Stimulated activated CD4-positive, alpha-beta T cell treated with anti-CD3 and anti-CD28 coated beads, Interleukin-4, amount 100 ng/mL, for 24 hours (primary cell): ENCODE measurements at places on chromosomes 3 and 15.
A peak's percentile ranks its signal among the peaks of the same experiment; 100 is the strongest.

DNA sequence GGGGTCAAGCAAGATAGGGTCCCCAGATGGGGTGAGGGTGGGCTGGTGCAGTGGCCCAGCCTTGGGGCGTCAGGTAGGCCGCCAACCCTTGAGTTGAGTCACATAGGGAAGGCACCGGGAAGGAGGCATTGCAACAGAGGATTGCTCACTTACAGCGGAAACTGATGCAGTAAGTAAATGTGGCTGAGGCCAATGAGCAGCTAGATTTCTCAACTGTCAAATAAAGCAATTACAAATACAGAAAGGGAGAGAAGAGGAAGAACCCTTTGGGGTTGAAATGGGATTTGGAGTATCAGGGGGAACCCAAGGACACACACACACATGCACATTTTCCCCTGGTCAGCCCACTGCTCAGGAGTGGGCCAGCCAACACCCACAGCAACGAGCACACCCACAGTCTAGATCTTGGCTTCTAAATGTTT lies 44.0 kb downstream of the CHSY1 start:
- DNase-seq, result no peak

- no peak for DNase-seq
These were observed 136.9 kb downstream of the THSD4 start for GRCh38 chr15:71252044-71252739.

DNA sequence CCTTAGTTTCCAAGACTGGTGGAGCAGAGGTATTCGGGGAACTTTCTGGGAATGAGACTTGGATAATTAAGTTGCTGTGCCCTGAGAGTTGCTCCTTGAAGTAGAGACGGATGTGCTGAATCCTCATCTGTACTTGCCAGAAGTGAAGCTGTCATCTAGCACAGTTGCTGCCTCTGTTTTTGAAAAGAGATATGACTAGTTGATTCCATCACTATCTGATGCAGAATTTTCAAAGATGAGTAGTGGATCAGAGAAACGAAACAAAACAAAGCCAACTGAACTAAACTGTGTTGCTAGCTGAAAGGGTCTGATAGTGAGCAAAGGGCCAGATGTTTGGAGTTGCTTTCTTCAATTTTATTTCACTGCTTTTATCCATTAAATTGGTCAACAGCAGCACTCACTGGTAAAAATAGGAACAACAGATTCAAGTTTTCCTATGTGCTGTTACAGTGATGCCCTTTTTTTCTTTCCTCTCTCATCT lies 52.7 kb downstream of the MITF start:
- DNase-seq, result no peak

GRCh38 chr3:46946856-46947545 lies 29.5 kb downstream of the CCDC12 start:
- DNase-seq, result peak; percentile 61

DNA sequence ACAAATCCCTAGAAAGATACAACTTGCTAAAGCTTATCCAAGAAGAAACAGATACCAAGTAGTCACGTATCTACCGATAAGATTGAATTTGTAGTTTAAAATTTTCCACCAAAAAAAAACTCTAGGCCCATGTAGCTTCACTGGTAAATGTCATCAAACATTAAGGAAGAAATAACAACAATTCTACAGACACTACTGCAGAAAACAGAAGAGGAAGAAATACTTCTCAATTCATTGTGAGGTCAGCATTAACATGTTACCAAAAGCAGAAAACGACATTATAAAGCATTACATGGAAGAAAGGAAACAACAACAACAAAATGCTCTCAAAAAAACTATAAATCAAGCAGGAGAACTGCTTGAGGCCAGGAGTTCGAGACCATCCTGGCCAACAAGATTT lies 27.5 kb upstream of the TM4SF19 start:
- no peak for DNase-seq

- no peak for DNase-seq
These were observed 52.7 kb upstream of the ATOSA start for GRCh38 chr15:52731732-52732470.

- DNase-seq, result peak; percentile 4
These were observed 183.4 kb downstream of the GOLGA6L6 start for GRCh38 chr15:20358066-20358778.

GRCh38 chr3:15339786-15340215 lies 7.4 kb upstream of the SH3BP5 start:
- DNase-seq, result no peak

DNA sequence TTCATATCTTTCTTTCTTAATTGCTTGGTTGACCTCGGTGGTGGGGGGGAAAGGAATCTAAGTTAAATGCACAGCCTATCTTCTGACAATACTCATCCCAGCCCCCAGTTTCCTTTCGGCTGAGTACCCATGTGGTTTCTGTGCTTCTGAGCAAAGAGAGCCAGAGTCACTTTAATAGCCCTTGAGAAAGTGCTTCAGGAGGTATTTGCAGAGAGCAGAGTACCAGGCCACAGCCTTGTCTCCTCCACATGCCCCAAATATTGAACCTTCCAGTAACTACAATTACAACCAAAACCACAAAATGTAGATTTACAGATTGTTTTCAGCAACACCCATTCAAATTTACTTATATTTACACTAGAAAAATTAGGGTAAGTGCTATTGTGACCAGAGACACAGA lies 647.4 kb downstream of the NR2F2 start:
- no peak for DNase-seq

DNA sequence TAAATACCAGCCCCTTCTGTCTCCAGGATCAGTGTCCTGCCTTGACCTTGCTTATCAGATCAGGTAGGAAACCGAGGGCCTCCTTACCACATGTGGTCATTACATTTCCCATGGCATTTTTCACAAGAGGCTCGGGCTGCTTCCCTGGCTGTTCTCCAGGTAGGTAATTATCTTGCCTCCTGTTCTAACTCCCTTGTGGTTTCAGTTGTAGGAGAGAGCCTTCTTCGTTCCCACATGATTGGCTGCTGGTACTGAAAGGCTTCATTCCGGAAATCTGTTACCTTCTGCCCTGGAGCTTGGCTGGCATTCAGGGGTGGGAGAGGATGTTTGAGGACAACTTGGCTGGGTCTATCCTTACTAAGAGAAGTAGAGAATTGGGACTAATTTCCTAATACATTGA lies 46.8 kb upstream of the RORA start:
- DNase-seq, result no peak

DNA sequence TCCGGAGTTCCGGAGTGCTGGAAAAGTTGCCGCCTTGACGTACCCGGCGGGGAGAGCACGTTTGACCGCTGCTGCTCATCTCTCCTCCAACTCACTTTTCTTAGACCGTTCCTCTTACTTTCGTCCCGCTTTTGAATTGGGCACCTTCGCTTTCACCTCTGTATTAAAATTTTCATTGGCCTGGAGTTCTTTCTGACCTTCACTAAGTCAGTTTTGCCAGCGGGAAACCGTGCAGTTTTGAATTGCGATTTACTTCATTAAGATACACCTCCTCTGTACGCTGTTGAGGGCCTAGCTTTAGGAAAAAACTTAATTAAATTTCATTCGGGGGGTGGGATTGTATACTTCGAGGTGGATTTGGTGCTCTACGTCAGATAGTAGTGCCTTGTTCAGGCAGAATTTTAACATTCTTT lies 1.3 kb downstream of the GMPS start:
- no peak for DNase-seq

DNA sequence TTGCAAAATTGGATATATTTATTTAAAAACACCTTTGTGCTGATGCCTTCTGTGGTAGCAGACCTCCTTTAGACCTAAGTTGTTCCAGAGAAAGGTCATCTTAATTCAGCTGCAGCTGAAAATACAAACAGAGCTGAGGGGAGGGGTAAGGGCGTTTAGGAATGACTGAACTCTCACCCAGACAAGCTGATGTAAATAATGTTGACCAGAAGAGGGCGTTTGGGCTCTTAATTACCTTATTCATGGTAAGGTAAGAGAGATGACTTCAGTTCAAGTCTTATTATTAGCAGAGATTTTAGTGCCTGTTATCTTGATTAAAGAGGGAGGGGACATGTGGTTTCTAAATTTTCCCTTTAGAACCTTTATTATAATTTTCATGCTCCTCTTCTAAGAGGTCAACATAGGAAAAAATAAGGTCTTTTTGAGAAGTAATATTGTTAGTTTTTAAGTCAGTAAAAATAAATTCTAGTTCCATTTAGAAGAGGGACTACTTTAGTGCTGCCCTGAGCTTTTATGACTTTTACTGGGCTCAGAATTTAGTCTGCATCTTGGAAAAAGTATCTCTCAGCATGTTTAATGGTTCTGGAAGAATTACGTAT lies 46.3 kb downstream of the GPR171 start:
- DNase-seq, result peak; percentile 57

DNA sequence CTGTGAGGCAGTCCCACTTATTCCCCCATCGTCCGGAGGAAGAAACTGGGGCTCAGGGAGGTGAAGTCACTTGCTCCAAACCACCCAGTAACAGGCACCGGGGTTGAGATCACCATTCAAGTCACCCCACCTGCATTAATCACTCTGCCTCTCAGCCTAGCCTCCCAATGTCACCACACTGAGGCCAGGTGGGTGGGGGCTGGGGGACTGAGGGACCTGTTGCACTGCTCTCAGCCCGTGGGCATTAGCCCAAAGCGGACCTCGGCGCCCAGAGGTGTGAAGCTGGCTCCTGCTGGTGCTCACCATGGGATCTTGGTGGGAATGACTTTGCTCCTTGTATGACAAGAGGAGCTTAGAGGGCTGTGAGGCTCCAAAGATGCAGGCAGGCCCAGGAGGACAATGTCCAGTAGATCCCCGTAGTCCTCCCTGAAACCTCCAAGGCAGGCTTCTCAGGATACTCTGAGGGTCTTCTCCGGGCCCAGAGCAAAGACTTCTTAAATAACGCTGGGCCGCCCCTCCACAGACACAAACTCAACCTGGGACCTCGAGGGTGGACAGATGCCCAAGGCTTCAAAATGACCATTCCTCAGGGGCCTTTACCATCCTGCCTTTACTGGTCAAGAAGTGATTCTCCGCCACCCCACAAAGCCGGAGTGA lies 1.7 kb downstream of the NT5DC2 start:
- no peak for DNase-seq

DNA sequence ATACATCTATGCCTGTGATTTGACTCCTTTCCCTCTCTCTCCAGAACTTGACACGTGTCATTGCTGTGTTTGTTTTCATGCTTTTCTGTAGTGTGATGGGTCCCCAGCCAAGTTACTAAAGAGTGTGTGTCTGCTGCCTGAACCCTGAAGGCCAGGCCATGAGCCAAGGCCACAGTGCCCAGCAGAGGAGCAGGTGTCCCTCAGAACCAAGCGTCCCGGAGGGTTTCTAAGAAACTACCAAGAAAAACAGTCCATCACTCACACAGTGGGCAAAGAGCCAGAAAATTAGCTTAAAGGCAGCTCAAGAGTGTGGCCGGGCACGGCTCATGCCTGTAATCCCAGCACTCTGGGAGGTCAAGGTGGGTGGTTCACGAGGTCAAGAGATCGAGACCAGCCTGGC lies 35.2 kb downstream of the FBXO45 start:
- no peak for DNase-seq

DNA sequence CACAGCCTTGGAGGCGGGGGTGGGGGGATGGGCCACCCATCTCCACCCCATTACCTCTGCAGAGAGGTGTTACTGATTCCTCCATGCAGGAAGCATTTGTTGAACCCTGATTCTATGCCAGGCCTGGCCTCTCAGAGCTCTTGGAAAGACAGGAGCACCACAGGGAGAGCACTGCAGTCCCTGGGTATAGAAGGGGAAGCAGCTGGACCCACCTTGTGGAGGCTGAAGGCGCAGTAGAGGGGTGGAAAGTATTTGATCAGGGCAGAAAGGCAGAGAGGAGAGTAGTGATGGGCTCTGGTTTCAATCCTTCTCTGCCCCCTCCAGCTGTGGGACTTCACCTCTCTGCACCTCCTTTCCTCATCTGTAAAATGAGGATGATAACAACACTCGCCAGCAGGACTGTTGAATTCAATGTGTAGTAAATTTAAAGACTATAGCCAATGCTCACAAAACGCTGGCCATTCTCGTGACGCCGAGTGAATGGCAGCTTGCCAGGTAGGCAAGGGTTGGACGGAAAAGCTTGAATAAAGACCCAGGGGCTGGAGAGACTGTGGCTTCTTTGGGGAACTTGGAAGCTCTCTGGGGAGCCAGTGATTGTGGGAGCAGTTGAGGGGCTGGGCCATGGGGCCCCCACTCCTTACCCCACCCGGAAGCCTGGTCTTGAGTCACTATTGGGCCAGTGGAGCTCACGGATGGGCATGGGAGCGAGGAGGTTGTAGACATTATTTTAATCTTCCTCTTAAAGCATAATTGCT lies 8.0 kb upstream of the CCDC33 start:
- DNase-seq, result no peak

DNA sequence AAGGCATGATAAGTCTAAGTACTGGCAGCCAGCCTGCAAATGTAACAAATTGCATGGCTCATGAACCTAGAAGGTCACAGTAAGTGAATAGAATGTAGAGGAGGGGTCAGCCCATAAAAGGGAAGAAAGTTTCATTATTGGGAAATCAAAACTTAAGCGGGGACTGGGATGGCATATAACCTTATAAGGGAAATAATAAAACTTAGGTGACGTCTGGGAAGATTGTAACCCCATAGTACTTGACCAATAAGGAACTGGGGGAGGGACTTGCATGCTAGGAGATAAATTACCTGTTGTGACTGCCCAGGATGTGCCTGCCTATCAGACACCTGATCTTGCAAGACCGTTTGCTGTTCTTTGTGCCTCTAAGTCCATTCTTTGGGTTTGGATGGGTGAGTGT lies 28.1 kb upstream of the MCTP2 start:
- no peak for DNase-seq

DNA sequence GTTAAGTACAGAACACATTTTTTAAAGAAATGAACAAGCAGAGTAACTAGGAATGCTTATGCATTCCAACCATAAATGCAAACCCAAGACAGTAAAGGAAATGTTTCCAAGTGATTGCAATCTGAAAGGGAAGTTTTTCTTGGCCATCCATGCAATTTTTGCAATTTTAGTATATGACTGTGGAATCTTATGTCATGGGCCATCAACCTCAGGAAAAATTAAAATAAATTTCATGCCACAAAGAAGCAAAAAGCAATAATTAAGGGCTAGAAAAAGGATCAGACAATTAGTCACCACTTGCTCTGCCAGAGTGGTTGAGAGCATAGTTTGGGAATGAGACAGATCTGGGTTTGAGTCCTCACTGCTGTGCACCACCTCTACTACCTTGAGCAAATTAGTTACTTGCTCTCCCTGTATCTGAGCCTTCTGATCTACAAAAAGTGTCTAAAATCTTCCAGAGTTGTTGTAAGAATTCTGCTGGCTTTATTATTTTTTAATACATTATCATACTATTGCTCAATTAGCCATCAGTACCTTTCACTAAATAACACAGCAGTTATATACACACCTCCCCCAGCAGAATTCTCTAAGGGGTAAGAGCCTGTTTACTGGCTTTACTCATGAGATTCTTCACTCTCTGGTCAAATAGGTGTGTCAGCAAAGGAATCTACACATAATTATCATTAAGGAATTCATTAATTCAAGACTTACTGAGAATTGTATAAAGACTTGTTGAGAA lies 49.7 kb upstream of the FBN1 start:
- no peak for DNase-seq

GRCh38 chr3:168859143-168859542 lies 763.4 kb upstream of the GOLIM4 start:
- DNase-seq, result no peak

DNA sequence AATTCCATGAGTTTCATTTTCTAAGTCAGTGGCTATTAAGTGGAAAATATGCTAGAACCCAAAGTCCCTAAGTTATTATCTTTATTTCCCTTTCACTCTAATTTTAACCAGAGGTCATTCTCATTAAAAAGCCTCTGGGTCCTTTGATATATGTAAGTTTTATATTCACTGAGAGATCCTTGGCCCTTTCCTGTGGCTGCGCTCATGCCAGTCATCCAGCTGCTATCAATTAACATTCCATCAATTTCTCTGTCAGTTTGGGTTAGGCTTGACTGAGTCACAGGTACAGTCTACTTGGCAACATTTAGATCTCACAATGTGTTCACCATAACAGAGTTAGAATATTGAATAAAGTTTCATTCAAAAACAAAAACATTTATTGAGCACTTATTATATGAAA lies 58.0 kb upstream of the FBN1 start:
- no peak for DNase-seq
